SW480 (cell line): ENCODE measurements at places on chromosomes 5 and 9.
A peak's percentile ranks its signal among the peaks of the same experiment; 100 is the strongest.

- no peak for DNase-seq
These were observed 16.8 kb downstream of the ANKH start for GRCh38 chr5:14854799-14855198.

DNA sequence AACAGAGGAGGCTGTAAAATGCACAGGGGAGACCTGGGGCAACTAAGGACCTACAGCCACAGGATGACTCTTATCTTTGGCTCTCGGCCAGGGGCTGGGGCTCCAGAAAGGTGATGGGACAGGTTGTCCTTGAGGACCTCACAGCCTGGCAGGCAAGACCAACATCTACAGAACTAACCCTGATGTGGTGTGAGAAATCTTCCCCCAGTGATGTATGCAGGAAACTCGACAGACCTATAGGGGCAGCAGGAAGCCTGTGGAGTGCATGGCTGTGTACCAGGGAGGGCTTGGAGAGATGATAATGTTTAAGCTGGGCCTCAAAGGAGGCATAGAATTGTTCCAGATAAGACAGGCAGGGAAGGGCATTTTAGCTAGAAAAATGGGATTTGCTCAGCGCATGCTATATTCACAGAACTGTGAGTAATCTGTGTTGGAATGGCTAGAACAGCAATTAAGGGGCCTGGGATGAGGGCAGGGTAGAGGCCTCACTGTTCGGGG lies 68.5 kb upstream of the SLC25A51 start:
- no peak for DNase-seq

GRCh38 chr9:109629615-109630014 lies 131.5 kb upstream of the PTPN3 start:
- DNase-seq: no peak

DNA sequence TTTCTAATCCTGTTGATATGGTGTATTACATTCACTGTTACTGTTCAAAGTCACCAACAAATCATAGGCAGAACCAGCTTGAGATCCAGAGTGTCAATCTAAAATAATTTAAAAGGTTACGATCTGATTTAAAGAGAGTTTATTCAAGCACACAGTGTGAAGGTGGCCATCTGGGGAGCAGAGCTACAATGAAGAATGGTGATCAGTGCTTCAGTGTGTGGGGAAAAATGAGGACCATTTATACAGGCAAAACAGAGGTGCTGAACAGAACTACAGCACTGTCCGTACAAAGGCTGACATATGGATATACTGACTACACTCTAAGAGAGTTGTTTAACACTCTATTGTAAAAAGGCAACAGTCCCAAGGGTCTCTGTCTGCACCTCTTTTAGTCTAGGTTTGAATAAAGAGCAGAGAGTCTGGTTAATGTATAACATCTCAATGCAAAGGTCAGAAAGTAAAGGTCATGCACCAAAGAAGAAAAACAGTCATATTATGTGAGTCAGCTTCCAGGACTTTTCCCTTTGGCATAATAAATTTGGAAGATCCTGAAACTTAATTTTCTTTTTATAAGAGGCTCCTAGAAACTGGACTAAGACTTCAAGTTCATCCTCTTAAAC lies 29.7 kb upstream of the TDRD7 start:
- DNase-seq: peak; percentile 25

GRCh38 chr5:15683332-15683731 lies 183.4 kb downstream of the FBXL7 start:
- DNase-seq: no peak

GRCh38 chr9:4324513-4324912 lies 24.6 kb upstream of the GLIS3 start:
- no peak for DNase-seq

GRCh38 chr9:93580654-93581380 lies 4.4 kb downstream of the PHF2 start:
- no peak for DNase-seq

GRCh38 chr5:134224888-134225779 lies 739 bp downstream of the PPP2CA start:
- peak; percentile 62 for DNase-seq
